ENCODE measurements at places on chromosomes 16 and 17. TPM values are rescaled to one million over a fixed set of nuclear protein-coding genes. Genes with fewer than 3 reads are reported as not detected.
A peak's percentile ranks its signal among the peaks of the same experiment; 100 is the strongest.

DNA sequence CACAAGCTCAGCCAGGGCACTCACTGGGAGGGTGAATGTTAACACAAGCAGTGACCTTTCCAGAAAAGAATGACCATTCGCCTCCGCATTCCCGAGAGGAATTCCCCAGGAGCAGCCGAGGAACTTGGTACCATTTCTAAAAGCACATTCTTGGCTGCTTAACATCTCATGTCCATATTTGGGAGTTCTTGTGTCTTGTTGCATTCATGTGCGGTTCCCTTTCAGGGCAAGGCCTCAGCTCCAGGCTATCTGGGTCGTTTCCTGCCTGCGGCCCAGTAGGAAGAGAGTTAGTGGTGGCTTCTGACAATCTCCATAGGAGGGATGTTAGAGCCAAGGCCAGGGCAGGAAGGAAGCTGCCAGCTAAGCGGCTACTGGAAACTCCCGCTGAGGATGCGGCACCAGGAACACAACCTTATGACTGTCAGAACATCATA is 27.8 kb upstream of the MEAK7 start:
- DNase-seq = peak; percentile 97
- H3K27ac ChIP-seq = peak overlapping the region; percentile 89
- peaks cover 17% of the 10 kb centered on the region for H3K36me3 ChIP-seq

DNA sequence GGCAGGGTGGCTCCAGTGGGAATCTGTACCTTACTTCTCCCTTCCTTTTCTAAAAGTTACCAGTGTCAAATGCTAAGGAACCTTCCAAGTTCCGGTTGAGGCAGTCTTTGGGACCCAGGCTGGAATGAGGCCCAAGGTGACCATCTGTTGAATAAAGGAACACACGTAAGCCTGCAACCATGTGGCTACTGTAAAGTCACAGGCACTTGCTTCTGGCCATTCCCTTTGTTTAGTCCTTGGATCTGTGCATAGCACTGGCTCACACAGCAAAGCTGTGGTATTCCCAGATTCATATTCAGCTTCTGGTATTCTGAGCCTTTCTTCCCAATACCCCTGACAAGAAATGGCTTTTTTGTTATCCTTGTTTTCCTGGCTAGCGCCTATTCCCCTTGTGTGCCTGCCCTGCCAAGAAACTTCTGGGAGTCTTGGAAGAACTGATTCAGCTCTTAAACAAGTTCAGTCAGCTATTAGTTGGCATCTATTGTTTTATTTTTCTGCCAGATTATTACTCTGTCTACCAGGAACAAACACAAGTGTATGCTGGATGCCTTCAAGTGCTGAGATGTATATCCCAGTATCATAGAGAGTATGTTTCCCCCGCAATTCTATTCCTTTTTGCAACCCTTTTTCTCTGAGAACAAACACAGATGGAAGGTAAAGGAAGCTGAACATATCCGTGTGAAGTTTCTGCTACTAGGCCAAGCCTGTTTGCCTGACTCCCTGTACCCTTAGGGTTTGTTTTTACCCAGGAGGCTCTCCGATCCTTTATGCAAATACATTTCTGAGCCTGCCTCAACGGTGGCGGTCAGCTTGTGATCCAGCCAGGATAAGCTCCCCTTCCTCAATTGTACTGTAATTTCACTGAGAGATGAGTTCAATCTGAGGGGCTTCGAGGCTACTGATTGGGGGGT is 13.2 kb downstream of the TMEM238L start:
- H3K36me3 ChIP-seq = no peaks in the 10 kb centered on the region
- no peak overlapping the region for H3K27ac ChIP-seq
- peaks cover 4% of the 10 kb centered on the region for H3K27me3 ChIP-seq

GRCh38 chr16:4419402-4419959 is 3.1 kb upstream of the CORO7 start:
- no peak for DNase-seq
- H3K27me3 ChIP-seq = no peaks in the 10 kb centered on the region
- H3K36me3 ChIP-seq = 0 out of 2 replicates have a peak, but pooled peaks cover 4% of the 10 kb centered on the region
- no peak overlapping the region for H3K27ac ChIP-seq

GRCh38 chr17:75472119-75472518 is 15.7 kb downstream of the TMEM94 start:
- no peaks in the 10 kb centered on the region for H3K4me1 ChIP-seq
- no peak overlapping the region for H3K27ac ChIP-seq
- H3K36me3 ChIP-seq = 0 out of 2 replicates have a peak, but pooled peaks cover 7% of the 10 kb centered on the region
- H3K27me3 ChIP-seq = no peaks in the 10 kb centered on the region
- DNase-seq = no peak

DNA sequence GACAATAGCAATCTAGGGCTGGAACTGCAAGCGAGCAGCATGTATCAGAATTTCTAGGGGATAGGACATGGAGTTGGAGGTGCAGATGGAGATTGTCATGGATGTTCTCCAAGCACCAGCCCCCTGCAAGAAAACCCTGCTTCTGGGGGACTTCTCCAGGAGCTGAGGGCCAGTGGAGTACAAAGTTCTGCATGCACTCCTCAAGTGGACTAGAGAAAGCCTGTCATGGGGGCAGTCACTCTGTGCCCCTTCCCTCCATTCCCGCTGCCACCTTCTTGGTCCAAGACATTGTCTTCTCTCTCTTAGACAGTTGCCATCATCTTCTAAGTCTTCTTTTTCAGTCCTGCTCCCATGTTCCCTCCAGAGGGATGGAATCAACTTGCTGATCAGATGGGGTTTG is 87.9 kb downstream of the AIPL1 start:
- no peaks in the 10 kb centered on the region for H3K36me3 ChIP-seq
- no peak overlapping the region for H3K27ac ChIP-seq
- DNase-seq = no peak
- H3K27me3 ChIP-seq = peaks cover 6% of the 10 kb centered on the region
- no peaks in the 10 kb centered on the region for H3K4me1 ChIP-seq
- no peak overlapping the region for H3K4me3 ChIP-seq

The MRPS7 gene
- 58.2 TPM for total RNA-seq

GRCh38 chr16:11634312-11634711 is 33.9 kb upstream of the SNN start:
- no peak for DNase-seq
- H3K27ac ChIP-seq = no peak overlapping the region
- no peaks in the 10 kb centered on the region for H3K36me3 ChIP-seq
- no peak overlapping the region for H3K4me3 ChIP-seq

- H3K27me3 ChIP-seq = no peaks in the 10 kb centered on the region
- no peak for DNase-seq
- H3K27ac ChIP-seq = peak overlapping the region; percentile 42
- H3K4me3 ChIP-seq = no peak overlapping the region
Measured at GRCh38 chr16:4011225-4011939, 104.9 kb downstream of the ADCY9 start.

DNA sequence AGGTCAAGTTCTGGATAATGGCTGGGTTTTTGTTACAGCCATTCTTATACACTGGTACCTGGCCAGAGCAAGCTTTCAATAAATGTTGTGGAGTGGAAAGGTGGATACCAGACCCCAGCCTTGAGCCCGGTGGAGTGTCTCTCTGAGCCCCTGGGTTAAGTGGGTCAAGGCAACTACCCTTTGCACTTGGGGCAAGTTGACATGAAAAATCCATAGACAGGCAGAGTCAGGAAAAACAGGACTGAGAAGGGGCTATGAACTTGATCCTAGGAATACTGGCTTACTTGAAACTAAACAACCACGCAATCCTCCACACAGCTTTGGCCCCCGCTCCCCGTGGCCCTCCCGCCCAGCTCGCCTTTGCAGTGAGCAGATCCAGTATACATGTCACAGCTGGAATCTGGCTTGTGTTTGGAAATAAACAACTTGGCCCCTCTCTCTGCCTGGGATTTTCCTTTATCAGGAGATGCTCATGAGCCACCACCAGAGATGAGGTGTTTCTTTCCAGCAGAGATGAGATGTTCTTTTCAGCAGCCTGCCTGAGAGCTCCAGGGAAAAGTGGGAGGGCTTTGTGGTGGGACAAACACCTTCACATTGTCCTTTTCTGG is 65.9 kb downstream of the KSR1 start:
- no peak overlapping the region for H3K27ac ChIP-seq
- no peak for DNase-seq
- H3K27me3 ChIP-seq = peaks cover 13% of the 10 kb centered on the region
- H3K4me3 ChIP-seq = no peak overlapping the region
- no peaks in the 10 kb centered on the region for H3K36me3 ChIP-seq
- peaks cover 10% of the 10 kb centered on the region for H3K4me1 ChIP-seq

The RTN4RL1 gene
- total RNA-seq = 0.76 TPM

The RAPGEFL1 gene
- total RNA-seq = 2.4 TPM

The ALDH3A1 gene
- not detected for total RNA-seq

GRCh38 chr16:72443809-72444208 is 271.9 kb upstream of the PMFBP1 start:
- H3K27me3 ChIP-seq = no peaks in the 10 kb centered on the region
- peaks cover 15% of the 10 kb centered on the region for H3K36me3 ChIP-seq
- H3K4me1 ChIP-seq = peaks cover 25% of the 10 kb centered on the region
- H3K4me3 ChIP-seq = no peak overlapping the region
- H3K27ac ChIP-seq = no peak overlapping the region

DNA sequence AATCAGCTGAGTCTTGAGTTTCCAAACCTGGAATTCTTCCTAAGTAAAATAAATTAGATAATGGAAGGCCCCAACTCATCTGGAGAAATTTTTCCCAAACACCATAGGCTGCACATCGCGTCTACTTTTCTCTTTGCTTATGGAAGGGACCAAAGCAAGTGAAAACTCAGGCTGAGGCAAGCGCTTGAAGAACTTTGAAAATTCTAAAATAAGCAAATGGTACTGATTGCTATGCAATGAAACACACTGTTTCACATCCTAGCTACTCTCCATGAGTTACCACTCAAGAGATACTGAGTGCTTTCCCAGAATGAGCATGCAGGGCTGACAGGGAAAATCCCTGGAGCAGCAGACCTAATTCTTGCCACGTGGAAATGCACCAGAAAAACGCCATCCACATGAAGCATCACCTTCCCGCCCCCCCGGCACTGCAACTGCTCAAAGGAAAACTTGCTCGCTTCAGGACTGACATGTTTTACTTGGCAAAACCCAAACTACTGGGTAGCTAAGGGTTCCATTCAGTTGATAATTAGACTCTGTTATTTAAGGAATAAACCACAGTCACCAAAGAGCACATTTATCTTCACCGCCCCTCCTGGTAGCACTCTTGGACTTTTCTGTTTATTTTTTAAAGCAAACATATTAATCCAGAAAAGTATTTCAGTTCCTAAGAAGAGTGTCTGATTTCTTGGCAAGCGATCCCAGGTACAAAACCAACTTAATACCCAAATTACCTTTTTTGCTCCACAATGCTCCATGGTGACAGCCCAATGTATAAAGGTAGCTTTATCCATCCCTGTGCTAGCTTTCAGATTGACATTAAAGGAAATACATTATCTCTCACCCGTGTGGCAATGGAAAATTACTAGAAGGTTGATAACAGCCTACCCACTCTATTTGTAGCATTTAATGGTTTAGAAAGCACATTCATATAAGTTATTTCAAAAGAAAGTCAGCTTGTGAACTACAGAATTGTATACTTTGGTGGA is 62.5 kb downstream of the WDR59 start:
- no peak for DNase-seq
- no peaks in the 10 kb centered on the region for H3K4me1 ChIP-seq
- H3K27me3 ChIP-seq = no peaks in the 10 kb centered on the region
- H3K27ac ChIP-seq = no peak overlapping the region
- no peak overlapping the region for H3K4me3 ChIP-seq
- H3K36me3 ChIP-seq = peaks cover 18% of the 10 kb centered on the region

Data from HFFc6 (cell line).